ENCODE measurements at places on chromosomes 4 and X. TPM values are rescaled to one million over a fixed set of nuclear protein-coding genes. Genes with fewer than 3 reads are reported as not detected.

CTSO gene
- total RNA-seq: 1.6 TPM

SLAIN2 gene
- 12.5 TPM for total RNA-seq

KLHL8 gene
- 12.7 TPM for total RNA-seq

EMCN gene
- not detected for total RNA-seq

SERPINA7 gene
- total RNA-seq: not detected

OTOP1 gene
- total RNA-seq: not detected

H2BW2 gene
- not detected for total RNA-seq

NAA11 gene
- total RNA-seq: not detected

ZNF157 gene
- total RNA-seq: 0.07 TPM

NPY2R gene
- 0.07 TPM for total RNA-seq

TBC1D8B gene
- 1.8 TPM for total RNA-seq

GPRASP2 gene
- total RNA-seq: 12.1 TPM

MSMO1 gene
- 37.6 TPM for total RNA-seq

UGT2A1 gene
- not detected for total RNA-seq

MRFAP1L1 gene
- total RNA-seq: 50.5 TPM

SHOX gene
- total RNA-seq: not detected

GPR50 gene
- total RNA-seq: not detected

GAGE2A gene
- not detected for total RNA-seq

AMBN gene
- not detected for total RNA-seq

MGAT4D gene
- total RNA-seq: not detected

SLIT2 gene
- 28.7 TPM for total RNA-seq

MAGEB2 gene
- total RNA-seq: not detected

SPANXN3 gene
- not detected for total RNA-seq

SRPX gene
- 5.4 TPM for total RNA-seq

RAB41 gene
- total RNA-seq: not detected

KIAA1210 gene
- total RNA-seq: 0.07 TPM

PNMA5 gene
- total RNA-seq: not detected

GC gene
- not detected for total RNA-seq

STBD1 gene
- total RNA-seq: 10.9 TPM

FABP2 gene
- total RNA-seq: not detected

POF1B gene
- not detected for total RNA-seq

WDFY3 gene
- total RNA-seq: 23.1 TPM

MAGEA1 gene
- total RNA-seq: 0.07 TPM

PRSS48 gene
- not detected for total RNA-seq

SAGE1 gene
- total RNA-seq: not detected

CSAG1 gene
- total RNA-seq: not detected

ERCC6L gene
- total RNA-seq: 13.0 TPM

TCP11X1 gene
- total RNA-seq: not detected

SGMS2 gene
- total RNA-seq: 58.7 TPM

ASB9 gene
- total RNA-seq: 31.5 TPM

SLC49A3 gene
- total RNA-seq: not detected

REPS2 gene
- total RNA-seq: 6.3 TPM

TLR10 gene
- total RNA-seq: not detected
